Cerebellar nuclear complex (tissue), 1 donor: ENCODE measurements at places on chromosomes 12 and 14.

DNA sequence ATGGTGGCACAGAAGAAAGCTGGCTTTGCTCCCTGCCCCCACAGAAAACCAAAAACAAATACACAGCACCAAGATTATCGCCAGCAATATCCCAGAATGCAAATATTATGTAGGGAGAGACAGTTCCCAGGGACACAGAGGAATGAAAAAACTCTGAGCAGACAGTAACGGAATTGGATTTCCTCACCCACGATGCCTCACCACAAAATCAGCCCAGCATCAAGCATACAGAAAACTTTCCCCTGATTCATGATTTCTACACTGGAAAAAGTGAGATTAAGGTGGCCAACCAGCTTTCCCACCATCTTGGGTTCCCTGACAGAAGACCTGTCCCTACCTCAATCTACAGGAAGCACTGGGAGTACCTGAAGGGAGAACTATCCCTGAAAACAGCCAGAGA, 36.6 kb downstream of the PARP11 start:
- no peak for DNase-seq

DNA sequence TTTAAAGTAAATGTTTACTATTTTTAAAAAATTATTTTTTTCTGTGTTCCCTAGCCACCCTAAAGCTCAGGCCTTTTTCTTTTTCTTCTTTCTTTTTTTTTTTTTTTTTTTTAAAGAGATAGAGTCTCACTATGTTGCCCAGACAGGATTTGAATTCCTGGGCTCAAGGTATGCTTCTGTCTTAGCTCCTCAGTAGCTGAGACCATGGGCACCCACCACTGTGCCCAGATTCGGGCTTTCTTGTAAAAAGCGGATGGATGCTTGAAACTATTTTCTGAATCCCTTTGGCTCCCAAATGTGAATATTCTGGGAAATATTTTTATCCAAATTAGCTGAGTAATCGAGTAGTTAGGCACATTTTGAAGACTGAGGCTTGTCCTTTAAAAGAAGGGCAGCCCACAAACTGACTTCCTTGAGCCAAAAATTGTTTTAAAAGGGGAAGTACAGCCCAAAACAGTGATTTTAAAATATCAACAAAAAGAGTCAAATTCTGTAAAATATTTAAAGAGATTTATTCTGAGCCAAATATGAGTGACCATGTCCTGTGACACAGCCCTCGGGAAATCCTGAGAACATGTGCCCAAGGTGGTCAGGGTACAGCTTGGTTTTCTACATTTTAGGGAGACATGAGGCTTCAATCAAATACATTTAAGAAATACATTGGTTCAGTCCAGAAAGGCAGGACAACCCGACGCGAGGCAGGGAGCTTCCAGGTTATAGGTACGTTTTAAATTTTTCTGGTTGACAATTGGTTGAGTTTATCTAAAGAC, 28.8 kb upstream of the HIGD1C start:
- peak; percentile 35 for DNase-seq

GRCh38 chr14:75049731-75050201, 1.5 kb downstream of the MLH3 start:
- no peak for DNase-seq

GRCh38 chr14:44438221-44438620, 68.9 kb downstream of the FSCB start:
- no peak for DNase-seq

DNA sequence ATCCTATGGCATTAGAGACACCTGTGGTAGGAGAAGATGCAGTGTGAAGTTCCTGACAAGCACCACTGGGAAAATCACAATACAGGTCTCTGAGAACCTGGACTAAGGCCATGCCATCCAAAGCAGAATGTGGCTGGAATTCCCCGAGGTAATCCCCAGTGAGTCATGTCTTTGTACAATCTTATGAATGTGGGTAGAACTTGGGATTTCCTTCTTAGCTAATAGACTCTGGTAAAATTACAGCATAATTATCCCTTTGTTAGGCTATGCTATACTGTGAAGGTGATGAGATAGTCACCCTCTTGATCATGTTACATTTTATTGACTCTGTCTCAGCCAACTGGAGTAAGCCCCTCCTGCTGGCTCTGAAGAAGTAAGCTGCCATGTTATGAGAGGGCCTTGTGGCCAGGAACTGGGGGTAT, 224.3 kb upstream of the DCN start:
- no peak for DNase-seq

DNA sequence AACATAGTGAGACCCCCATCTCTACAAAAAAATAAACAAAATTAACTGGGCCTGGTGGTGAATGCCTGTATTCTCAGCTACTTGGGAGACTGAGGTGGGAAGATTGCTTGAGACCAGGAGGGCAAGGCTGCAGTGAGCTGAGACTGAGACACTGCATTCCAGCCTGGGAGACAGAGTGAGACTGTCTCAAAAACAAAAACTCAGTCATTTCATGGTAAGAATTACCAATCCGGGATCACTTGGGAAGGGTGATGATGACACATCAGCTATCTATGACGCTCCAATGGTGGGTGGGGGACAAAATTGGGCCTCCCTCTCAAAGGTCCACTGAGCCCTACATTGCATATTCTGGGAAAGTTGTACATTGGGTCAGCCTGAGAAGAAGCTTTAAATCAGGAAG, 47.7 kb downstream of the SERPINA3 start:
- no peak for DNase-seq

- no peak for DNase-seq
Measured at GRCh38 chr12:131683266-131684014, 27.4 kb upstream of the SFSWAP start.

DNA sequence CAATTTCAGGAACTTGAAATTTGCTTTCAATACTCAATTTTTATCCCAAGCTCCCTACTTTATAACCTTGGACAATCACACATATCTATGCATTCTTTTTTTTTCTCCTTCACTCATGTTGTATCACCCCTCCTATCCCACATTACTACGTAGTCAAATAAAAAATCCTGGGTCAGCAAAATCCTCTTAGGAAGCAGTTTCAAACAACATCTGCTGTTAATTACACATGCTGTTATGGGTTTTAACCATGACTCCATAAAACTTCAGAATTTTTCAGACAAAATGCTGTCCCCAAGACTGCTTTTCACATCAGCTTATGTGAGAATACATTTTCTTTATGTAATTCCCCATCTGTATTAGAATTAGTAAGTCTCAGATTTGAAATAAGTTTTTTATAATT, 61.7 kb downstream of the LRFN5 start:
- DNase-seq: no peak

DNA sequence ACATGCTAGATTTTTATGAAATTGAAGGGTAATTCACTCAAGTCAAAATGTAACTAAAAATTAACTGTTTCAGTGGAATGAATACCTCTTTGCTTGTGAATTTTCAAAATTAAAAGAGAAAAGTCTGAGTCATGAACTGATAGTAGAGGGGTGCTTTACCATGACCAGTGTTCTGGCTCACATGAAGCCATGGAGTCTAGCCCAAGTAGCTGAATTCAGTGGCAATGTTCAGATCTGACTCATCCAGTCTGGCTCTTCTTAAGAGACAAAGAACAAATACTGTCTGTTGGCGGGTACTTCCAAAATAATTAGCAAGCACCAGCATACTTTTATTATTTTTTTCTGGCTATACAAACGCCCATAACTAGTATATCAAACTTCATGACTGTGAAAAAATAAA, 366.3 kb upstream of the GARIN6 start:
- no peak for DNase-seq

GRCh38 chr14:74569806-74570591, 42.0 kb downstream of the LTBP2 start:
- DNase-seq: no peak

GRCh38 chr14:50359631-50360030, 37.0 kb downstream of the CDKL1 start:
- no peak for DNase-seq
